Liver (tissue), 10 donors: ENCODE measurements at places on chromosomes 3 and 15.
A peak's percentile ranks its signal among the peaks of the same experiment; 100 is the strongest.

DNA sequence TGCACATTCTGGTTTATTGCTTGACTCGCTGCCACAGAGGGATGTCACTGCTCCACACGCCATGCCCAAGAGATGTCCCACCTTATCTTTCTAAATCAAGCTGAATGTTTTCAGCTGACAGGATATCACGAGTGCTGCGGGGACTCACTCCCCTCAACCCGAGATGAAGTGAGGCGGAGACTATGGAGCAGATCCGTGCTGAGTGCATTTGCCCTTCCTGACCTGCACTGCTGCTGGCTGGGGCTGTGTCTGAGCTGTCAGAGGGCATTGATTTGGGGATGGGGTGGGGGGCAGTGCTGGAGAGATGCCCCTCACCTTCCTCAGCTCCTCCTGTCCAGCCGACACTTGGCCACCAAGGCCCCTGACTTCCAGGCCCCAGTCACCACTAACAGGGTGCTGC lies 40.5 kb upstream of the CSPG4 start:
- no peaks in the 10 kb centered on the region for H3K36me3 ChIP-seq
- no peak for DNase-seq
- H3K27ac ChIP-seq: no peak overlapping the region
- H3K4me3 ChIP-seq: no peak overlapping the region

DNA sequence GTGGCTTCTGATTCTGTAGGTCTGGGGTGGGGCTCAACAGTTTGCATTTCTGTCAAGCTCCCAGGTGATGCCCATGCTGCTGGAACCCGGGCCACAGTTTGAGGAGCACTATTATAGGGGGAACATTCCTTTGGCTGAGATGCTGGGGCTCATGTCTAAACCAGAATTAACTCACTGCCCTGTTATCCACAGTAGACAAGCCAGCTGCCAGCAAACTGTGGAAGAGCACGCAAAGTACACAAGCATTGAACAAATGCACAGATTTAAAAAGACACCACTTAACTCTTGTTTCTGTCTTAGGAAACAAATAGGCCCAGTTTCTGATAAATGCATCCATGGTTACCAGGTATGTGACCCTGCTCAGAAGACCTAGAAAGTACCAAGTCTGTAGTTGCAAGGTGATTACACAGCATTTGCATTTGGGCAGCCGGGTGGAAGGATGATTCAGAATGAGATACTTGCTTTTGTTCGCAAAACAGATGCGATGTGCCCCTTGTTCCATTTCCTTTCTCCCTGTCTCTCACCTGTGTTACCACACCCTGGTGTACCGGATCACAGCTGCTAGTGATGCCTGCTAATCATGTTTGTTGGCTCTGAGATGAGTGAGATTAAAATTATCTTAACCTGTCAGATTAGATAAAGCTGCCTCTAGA lies 12.4 kb downstream of the GYG1 start:
- no peaks in the 10 kb centered on the region for H3K27me3 ChIP-seq
- no peak overlapping the region for H3K4me3 ChIP-seq
- no peak for DNase-seq
- H3K27ac ChIP-seq: no peak overlapping the region

GRCh38 chr3:124373524-124373923 lies 356.7 kb upstream of the UMPS start:
- no peak for DNase-seq
- H3K4me1 ChIP-seq: no peaks in the 10 kb centered on the region
- no peaks in the 10 kb centered on the region for H3K36me3 ChIP-seq
- H3K4me3 ChIP-seq: no peak overlapping the region

DNA sequence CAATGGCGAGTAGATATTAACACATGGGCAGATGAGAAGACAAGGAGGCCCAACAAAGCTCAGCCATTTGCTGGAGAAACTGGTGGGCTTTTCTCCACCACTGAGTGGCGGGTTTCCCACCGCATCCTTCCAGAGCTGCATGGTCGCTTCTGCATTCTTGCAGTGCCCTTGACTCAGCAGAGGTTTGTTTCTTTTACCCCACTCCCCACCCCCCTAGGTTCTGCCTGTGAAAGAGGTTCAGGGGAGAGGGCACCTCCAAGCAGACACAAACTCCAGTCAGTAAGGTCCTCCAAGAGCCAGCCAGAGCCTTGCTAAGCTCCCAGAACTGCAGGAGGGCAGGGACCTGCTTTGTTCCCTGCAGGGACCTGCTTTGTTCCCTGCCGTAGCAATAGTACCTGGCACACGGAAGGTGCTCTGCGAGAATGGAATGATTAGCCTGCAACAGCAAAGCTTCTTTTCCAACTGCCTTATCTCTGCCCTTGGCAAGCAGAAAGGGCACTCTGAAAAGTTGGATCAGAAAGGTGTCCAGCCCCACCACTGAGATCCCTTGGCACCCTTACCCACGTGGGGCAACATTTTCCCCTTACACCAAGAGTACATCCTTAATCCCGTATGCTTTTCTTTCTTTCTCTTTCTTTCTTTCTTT lies 1.4 kb downstream of the PAQR5 start:
- H3K36me3 ChIP-seq: no peaks in the 10 kb centered on the region
- H3K27ac ChIP-seq: no peak overlapping the region
- DNase-seq: no peak
- H3K4me1 ChIP-seq: peaks cover 3% of the 10 kb centered on the region
- H3K4me3 ChIP-seq: no peak overlapping the region

- H3K27ac ChIP-seq: no peak overlapping the region
- no peaks in the 10 kb centered on the region for H3K36me3 ChIP-seq
- H3K27me3 ChIP-seq: no peaks in the 10 kb centered on the region
- no peak overlapping the region for H3K4me3 ChIP-seq
These were observed 689.1 kb upstream of the DPPA4 start for GRCh38 chr3:110026421-110026820.

DNA sequence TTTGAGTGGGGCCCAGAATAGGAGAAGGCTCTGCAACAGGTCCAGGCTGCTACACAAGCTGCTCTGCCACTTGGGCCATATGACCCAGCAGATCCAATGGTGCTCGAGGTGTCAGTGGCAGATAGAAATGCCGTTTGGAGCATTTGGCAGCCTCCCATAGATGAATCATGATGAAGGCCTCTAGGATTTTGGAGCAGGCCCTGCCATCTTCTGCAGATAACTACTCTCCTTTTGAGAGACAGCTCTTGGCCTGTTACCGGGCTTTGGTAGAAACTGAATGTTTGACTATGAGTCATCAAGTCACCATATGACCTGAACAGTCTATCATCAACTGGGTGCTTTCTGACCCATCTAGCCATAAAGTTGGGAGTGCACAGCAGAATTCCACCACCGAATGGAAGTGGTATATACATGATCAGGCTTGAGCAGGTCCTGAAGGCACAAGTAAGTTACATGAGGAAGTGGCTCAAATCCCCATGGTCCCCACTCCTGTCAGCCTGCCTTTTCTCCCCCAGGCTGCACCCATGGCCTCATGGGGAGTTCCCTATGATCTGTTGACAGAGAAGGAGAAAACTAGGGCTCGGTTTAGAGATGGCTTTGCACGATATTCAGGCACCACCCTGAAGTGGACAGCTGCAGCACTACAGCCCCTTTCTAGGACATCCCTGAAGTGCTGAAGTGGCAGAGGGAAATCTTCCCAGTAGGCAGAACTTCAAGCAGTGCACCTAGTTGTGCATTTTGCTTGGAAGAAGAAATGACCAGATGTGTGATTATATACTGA lies 971.4 kb downstream of the MCTP2 start:
- no peak overlapping the region for H3K4me3 ChIP-seq
- H3K4me1 ChIP-seq: no peaks in the 10 kb centered on the region
- H3K27me3 ChIP-seq: no peaks in the 10 kb centered on the region
- no peak overlapping the region for H3K27ac ChIP-seq
- H3K36me3 ChIP-seq: no peaks in the 10 kb centered on the region
- no peak for DNase-seq

- no peak for DNase-seq
- H3K27ac ChIP-seq: no peak overlapping the region
- H3K4me3 ChIP-seq: no peak overlapping the region
- no peaks in the 10 kb centered on the region for H3K27me3 ChIP-seq
- no peaks in the 10 kb centered on the region for H3K36me3 ChIP-seq
These were observed 104.5 kb downstream of the MESD start for GRCh38 chr15:80885016-80885579.

- H3K4me1 ChIP-seq: no peaks in the 10 kb centered on the region
- H3K27me3 ChIP-seq: no peaks in the 10 kb centered on the region
- no peak overlapping the region for H3K4me3 ChIP-seq
- no peaks in the 10 kb centered on the region for H3K36me3 ChIP-seq
- no peak overlapping the region for H3K27ac ChIP-seq
These were observed 14.8 kb downstream of the PRC1 start for GRCh38 chr15:90979582-90979981.

DNA sequence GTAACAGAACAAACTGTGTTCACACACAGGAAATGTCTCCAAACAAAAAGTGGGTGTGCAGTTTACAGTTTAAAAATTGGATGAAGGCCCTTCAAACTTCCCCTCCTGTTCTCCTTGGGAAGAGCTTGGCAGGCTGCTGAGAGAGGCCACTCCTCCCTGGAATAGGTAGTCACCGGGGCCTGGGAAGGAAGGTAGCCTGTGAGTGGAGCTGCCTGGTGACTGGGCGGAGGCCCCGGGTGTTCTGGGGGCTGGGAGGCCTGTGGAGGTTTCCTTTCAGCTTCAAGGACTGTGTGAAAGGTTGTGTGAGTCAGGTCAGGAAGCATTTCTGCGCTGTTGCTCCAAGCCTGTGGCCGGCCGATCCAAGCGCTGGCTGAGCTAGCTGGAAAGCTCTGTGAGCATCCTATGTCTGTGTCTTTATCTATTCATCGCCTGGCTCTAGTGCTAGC lies 14.1 kb downstream of the SLCO3A1 start:
- no peaks in the 10 kb centered on the region for H3K36me3 ChIP-seq
- no peaks in the 10 kb centered on the region for H3K4me1 ChIP-seq
- DNase-seq: no peak
- H3K4me3 ChIP-seq: no peak overlapping the region
- H3K27ac ChIP-seq: peak overlapping the region; percentile 4
- no peaks in the 10 kb centered on the region for H3K27me3 ChIP-seq

DNA sequence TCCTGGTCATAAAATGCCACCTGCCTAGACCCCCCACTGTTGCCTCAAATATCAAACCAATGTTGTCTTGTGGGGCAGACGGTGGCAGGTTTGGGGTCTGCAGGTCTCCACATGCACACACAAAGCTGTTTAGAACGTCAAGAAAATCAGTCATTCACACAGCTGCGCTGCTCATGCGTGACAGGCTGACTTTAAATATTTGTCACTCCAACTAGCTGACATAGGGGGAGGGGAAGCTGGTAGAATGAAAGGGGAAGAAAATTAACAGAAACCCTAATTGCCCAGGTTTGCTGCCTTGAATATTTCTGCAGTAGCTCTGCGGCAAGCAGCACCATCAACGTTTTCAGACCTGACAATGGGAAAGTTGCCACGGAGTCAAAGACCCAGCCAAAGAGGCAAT lies 201.8 kb downstream of the ABHD5 start:
- H3K36me3 ChIP-seq: no peaks in the 10 kb centered on the region
- no peak for DNase-seq
- H3K4me3 ChIP-seq: no peak overlapping the region
- H3K27ac ChIP-seq: no peak overlapping the region

- H3K4me1 ChIP-seq: no peaks in the 10 kb centered on the region
- no peak overlapping the region for H3K27ac ChIP-seq
- no peak for DNase-seq
- no peak overlapping the region for H3K4me3 ChIP-seq
These were observed 11.9 kb downstream of the LRTM1 start for GRCh38 chr3:54915976-54916375.

- H3K27me3 ChIP-seq: no peaks in the 10 kb centered on the region
- no peak overlapping the region for H3K4me3 ChIP-seq
- H3K36me3 ChIP-seq: peaks cover 1% of the 10 kb centered on the region
- DNase-seq: no peak
These were observed 117.7 kb downstream of the DNAJB8 start for GRCh38 chr3:128348805-128349531.

DNA sequence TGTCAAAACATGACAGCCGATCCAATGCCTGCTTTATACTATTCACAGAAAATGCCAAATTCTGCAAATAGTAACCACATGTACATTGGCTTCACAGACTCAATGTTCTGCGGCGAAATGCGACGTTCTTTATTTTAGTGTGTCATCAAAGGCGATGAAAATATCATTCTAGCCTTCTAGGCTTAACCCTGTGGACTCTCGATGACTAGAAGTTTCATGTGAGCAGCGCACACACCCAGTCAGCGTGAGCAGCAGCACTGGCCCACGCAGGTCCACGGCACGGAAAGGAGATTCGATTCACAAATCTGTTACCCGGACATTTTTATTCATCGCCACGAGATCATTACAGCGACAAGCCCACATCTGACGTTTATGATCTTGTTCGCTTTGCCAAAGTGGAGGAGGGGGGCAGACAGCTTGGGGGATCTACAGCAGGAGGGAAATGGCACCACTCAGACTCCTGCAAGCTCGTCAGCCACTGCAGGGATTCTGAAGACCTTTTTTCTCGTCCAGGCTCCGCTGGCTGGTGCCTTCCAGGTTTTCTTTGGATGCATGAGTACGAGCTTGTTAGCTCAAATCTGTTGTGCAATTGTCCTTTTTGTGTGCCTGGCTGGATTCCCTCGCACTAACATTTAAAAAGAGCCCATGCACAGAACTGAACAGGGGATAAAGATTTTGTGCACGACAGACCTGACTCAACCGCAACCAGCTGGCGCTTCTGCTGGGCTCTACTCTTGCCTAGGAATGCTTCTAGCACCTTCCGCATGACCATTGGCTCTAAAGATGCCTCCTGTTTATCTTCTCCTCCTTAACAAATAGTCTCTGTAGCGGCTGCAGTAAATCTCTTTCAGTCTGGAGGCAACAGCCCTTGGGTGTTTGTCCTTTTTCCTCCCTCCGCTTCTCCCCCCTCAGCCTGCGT lies 938.4 kb downstream of the MCTP2 start:
- no peaks in the 10 kb centered on the region for H3K27me3 ChIP-seq
- no peaks in the 10 kb centered on the region for H3K4me1 ChIP-seq
- no peaks in the 10 kb centered on the region for H3K36me3 ChIP-seq
- no peak overlapping the region for H3K4me3 ChIP-seq
- DNase-seq: no peak

- peaks cover 39% of the 10 kb centered on the region for H3K4me1 ChIP-seq
- H3K27me3 ChIP-seq: no peaks in the 10 kb centered on the region
- H3K36me3 ChIP-seq: no peaks in the 10 kb centered on the region
- peak overlapping the region; percentile 98 for H3K27ac ChIP-seq
These were observed 4.8 kb upstream of the USP3 start for GRCh38 chr15:63499611-63500010.

DNA sequence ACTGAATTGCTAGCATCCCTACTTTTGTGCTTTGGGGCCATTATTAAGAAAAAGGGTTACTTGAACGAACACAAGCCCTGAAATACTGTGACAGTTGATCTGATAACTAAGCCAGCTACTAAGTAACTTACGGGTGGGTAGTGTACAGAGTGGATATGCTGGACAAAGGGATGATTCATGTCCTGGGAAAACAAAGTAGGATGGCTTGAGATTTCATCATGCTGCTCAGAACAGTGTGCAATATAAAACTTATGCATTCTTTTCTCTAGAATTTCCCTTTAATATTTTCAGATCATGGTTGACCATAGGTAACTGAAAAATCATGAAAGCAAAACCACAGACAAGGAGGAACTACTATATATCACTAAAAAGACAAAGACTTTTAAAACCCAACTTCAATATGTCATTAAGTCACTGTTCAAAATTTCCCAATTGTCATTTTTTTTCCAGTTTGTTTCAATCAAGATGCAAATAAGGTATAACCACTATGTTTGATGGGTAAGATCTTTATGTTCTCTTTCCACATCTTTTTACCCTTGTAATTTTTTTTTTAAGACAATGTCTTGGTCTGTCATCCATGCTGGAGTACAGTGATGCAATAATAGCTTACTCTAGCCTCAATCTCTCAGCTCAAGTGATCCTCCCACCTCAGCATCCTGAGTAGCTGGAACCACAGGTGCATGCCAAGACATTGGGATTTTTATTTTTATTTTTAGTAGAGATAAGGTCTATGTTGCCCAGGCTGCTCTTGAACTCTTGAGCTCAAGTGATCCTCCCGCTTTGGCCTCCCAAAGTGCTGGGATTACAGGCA lies 67.7 kb downstream of the IFT80 start:
- no peak overlapping the region for H3K4me3 ChIP-seq
- DNase-seq: no peak
- no peaks in the 10 kb centered on the region for H3K27me3 ChIP-seq
- no peaks in the 10 kb centered on the region for H3K36me3 ChIP-seq
